Activated gamma-delta T cell (primary cell): ENCODE measurements at places on chromosomes 3 and 15.

DNA sequence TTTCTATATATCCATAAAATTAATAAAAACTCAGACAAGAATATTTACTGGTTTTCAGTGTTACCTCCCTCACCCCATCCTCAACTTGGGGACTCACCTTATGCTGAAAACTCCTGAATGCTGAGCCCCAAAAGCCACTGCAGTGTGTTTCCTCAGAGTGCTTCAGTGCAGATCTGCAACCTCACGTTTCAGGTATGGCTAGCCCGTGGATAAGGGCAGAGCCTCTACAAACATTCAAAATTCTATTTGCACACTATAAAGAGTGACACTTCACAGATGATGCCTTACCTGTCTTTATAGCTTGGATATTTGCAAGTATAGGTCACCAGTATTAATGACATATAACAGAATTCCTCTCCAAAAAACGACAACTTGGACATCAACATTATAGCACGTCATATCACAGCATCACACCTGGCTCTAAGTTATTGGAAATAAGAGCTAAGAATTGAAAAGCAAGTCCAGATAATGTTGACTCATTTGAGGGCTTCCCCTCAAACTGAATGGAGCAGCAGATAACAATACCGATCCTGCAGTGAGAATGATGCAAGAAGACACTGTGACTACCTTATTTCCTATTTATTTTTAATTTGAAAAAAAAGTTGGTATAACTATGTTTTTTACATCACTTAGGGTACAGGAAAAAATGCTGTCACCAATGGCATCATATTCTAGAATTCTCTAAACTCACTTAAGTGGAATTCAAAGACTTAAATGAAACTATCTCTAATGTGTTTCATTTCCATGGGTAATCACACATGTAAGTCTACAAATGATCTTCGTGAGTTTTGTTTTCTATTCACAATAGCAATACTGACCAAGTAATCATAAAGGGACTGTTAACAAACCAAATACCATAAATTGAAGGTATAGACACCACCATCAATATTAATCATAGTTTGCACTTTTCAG lies 40.7 kb upstream of the RSL24D1 start:
- no peak for DNase-seq

GRCh38 chr3:184981071-184981470 lies 169.1 kb downstream of the VPS8 start:
- DNase-seq = no peak

DNA sequence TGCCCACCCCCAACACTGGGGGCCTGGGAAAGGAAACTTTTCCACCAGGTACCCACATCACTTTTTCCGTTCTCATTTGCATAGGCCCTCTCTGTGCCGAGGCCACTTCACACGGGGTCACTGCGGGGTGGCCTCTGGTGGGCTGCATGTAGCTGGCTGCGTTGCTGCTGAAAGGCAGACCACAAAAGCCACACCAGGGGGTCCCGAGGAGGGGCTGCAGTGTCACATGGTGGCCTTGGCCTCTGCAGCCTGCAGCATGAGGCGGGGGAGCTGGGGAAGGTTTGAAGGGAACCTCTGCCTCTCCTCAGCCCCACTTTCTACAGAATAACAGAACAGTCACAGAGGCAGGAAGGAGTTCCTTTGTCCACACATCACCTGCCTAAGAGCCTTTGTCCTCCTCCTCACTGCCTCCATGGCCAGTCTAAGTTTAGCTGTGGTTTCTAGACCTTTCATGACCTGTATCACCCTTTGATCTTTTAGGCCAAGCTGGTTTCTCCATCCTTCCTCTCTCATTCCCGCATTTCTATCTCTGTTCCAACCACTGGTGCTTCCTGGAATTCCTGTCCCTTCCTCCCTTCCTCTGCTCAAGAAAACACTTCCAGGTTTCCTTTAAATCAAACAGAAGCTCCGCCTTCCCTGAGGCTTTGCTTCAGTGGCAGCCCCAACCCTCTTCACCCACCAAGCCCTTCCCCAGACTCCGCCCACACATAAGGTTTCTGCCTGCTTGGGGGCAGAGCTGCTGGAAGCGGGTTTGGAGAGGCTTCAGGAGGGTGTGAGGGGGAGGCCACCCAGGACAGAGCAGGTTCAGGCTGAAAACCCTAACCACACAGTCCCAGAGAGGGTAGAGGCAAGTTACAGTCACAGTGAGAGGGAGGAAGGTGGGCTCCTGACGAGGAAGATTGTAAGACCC lies 150.7 kb upstream of the TLE3 start:
- no peak for DNase-seq

GRCh38 chr3:80297720-80298119 lies 529.9 kb upstream of the ROBO1 start:
- DNase-seq = no peak

DNA sequence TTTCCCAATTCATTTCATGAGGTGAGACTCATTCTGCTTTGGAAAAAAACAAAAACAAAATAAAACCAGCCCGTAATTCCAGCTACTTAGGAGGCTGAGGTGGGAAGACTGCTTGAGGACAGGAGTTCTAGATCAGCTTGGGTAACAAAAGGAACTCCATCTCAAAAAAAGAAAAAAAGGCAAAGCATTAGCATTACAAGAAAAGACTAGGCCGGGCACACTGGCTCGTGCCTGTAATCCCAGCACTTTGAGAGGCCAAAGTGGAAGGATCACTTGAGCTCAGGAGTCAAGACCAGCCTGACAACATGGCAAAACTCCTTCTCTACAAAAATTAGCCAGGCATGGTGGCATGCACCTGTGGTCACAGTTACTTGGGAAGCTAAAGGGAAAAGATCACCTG lies 33.9 kb downstream of the TRPM7 start:
- DNase-seq = no peak

GRCh38 chr3:185929192-185930151 lies 8.3 kb downstream of the TRA2B start:
- DNase-seq = no peak

DNA sequence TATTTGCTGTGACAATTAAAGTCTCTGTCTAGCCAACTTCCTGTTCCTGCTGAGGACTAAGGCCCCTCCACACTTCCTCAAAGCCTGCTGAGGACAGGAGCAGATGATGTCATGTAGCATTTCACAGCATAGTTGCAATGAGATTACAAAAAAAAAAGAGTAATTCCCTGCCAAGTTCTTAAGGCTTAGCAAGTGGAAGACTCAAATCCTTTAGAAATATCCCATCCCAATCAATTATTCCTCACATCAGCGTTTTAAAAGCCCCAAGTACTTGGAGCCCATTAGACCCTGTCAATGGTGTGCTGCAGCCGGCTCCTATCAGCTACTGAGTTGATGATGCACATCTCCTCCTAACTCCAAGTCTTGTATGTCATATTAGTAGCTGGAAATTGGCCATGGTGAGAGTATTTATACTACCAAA lies 51.7 kb downstream of the TRANK1 start:
- DNase-seq = no peak

GRCh38 chr3:52811452-52812011 lies 16.9 kb downstream of the ITIH3 start:
- DNase-seq = no peak

- DNase-seq = no peak
Measured at GRCh38 chr3:149179220-149179619, 42.4 kb downstream of the CP start.

GRCh38 chr15:42365921-42366550 lies 6.7 kb downstream of the CAPN3 start:
- DNase-seq = no peak

- DNase-seq = no peak
Measured at GRCh38 chr15:57720867-57721266, 14.4 kb downstream of the POLR2M start.

DNA sequence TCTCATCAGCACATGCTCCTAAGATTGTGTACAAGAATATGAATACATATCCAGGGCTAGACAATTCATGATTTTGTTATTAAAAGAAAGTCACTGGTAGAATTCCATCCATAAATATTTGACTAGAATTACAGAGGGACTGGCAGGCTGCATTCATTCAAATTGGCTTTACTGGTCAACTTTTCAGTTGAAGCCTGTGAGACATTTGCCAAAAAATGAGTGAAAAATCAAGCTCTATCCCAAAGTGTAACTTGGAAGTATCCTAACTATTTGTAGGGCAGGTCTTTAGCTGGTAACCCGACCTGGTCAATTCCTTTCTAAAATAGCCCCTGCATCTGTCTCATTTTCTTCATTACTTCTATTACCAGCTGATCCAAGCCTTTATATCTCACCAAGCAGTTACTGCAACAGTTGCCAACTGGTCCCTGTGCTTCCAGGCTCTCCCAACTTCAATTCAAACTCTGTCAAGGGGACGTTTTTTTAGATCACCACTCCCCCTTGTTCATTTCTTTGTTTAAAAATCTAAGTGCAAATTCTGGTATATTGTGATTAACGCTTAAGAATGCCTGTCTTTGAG lies 173.1 kb upstream of the TBL1XR1 start:
- DNase-seq = no peak

DNA sequence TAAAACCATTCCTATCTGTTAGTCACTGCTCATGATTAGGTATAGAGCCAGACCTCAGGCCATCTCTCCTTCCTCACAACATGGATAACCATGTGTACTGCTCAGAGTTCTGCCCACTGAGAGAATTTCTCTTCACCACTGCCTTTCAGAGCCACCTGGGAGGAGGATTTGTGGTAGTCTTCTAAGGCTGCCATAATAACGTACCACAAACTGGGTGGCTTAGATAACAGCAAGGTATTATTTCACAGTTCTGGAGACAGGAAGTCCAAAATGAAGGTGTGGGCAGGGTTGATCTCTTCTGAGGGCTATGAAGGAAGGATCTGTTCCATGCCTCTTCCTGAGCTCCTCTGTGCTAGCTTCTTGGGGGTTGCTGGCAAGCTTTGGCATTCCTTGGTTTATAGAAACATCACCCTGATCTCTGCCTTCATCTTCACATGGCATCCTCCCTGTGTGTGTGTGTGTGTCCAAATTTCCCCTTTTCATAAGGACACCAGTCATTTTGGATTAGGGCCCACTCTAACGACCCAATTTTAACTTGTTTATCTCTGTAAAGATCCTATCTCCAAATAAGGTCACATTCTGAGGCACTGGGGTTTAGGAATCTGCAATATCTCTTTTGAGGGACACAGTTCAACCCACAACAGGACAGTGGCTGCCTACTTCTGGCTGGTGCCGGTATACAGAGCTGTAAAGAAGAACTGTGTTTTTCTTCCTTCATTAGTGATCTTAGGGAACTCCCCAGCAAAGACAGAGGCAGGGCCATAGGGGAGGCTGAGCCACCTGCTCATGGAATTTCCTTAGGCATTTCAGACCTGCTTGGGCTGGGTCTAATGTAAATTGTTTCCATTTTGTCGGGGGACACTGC lies 42.1 kb upstream of the NOX5 start:
- DNase-seq = no peak

- DNase-seq = no peak
Measured at GRCh38 chr3:32104492-32104891, 1.9 kb upstream of the GPD1L start.

DNA sequence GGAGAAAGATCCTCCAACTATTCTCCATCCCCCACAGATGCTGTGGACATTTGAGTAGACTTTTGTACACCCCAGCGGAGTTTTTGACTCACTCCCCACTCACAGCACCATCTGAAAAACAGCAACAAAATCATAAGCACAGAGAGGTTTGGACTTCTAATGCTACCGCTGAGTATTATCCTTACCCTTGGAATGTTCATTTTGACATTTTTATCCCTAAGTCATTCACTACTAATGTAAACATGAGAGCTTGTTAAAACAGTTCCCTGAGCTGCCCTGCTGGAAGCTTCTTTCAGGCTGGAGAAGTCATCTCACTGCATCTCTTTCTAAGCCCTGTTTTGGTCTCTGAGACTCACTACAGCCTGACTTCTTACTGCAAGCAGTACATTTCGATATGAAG lies 1045.9 kb downstream of the MCTP2 start:
- no peak for DNase-seq

DNA sequence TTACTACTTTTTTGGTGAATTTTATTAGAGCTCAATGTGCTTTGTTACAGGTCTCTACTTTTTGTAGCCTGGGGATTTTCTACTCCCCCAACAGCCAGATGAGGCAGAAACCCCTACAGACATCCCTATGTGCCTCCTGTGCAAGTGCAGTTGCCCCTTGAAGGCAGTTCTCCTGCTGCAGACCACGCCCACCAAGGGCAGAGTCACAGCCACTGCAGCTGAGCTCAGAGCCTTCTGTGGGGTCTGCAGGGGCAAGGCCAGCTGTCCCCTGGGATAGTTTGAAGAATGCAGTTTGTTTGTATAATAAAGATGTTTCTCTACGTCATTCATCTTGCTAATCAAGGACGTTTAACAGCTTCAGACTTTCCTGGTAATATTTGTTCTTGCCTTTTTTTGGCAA lies 76.8 kb downstream of the NPAP1 start:
- DNase-seq = no peak

DNA sequence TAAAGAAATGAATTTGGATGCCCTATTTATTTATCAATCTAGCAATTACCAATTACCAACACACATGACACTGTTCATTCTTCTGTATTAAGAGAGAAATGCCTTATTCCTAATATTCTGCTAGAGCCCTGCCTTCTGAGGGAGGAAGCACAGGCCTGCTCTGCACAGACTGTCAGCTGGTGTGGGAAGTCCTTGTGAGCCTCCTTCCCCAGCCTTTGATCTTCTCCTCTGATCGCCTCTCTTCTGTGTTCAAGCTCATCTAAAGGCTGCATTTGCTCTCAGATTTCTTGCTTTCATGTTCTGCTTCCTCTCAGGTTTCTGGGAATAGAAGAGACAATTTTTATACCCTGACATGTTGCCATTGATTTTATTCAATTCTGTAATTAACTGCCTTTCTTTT lies 290.6 kb upstream of the UMPS start:
- DNase-seq = no peak

DNA sequence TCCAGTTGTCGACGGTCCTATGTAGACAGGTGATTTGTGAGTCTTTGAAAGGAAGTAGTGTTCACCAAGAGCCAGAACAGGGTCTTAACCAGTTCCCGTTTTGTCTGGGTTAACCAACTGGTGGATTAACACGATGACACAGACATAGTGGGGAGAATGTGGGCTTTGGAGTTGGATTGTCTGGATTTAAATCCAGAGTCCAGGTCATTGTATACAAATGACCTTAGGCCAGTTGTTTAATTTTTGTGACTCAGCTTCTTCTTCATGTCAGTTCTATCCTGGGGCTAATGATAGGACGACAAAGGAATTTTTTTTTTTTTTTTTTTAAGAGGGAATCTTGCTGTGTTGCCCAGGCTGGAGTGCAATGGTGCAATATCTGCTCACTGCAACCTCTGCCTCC lies 126.7 kb downstream of the LPP start:
- no peak for DNase-seq

- no peak for DNase-seq
Measured at GRCh38 chr3:2931265-2931664, 178.9 kb downstream of the IL5RA start.

- DNase-seq = no peak
Measured at GRCh38 chr3:45166321-45166879, 20.2 kb upstream of the CDCP1 start.

- no peak for DNase-seq
Measured at GRCh38 chr15:58469432-58470353, 37.9 kb downstream of the LIPC start.
